Vein endothelial cell (primary cell): ENCODE measurements at places on chromosomes 4 and X. TPM values are rescaled to one million over a fixed set of nuclear protein-coding genes. Genes with fewer than 3 reads are reported as not detected.

Gene SRPX
- total RNA-seq, result 108 and 129 TPM in 2 replicates

Gene DUSP21
- not detected in 2 replicates for total RNA-seq

Gene GRIA3
- total RNA-seq, result not detected in 2 replicates

Gene FGF16
- total RNA-seq, result 6.2 and 7.5 TPM in 2 replicates
